ENCODE measurements at places on chromosomes 4 and X.

- no peaks in the 10 kb centered on the region for H3K27me3 ChIP-seq
- no peak overlapping the region for H3K4me3 ChIP-seq
- H3K27ac ChIP-seq = no peak overlapping the region
- DNase-seq = no peak
- no peaks in the 10 kb centered on the region for H3K4me1 ChIP-seq
Observed at GRCh38 chr4:160880180-160880579, 1283.6 kb downstream of the FSTL5 start.

GRCh38 chrX:65920620-65921019 is 119.3 kb downstream of the VSIG4 start:
- H3K27ac ChIP-seq = no peak overlapping the region
- peaks cover 38% of the 10 kb centered on the region for H3K4me1 ChIP-seq
- H3K36me3 ChIP-seq = peaks cover 12% of the 10 kb centered on the region
- no peak overlapping the region for H3K4me3 ChIP-seq

DNA sequence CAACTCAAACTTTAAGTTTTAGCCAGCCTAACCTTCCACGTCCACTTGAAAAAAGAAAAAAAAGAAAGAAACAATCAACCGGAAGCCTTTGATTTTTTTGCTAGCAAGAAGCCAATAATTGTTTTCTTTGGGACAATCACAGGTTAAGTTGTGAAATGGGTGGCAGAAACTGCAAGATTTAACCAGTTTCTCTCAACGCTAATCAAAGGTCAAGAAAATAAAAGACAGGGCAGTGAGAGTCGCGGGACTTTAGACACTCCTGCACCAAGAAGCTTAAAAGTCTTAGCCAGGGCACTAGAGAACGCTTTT is 1.0 kb downstream of the ACSL1 start:
- peak overlapping the region; percentile 82 for H3K4me3 ChIP-seq
- H3K27me3 ChIP-seq = no peaks in the 10 kb centered on the region
- H3K4me1 ChIP-seq = peaks cover 44% of the 10 kb centered on the region
- DNase-seq = no peak
- H3K36me3 ChIP-seq = peaks cover 3% of the 10 kb centered on the region
- H3K27ac ChIP-seq = peak overlapping the region; percentile 67

GRCh38 chr4:143773998-143774895 is 73.8 kb upstream of the FREM3 start:
- H3K36me3 ChIP-seq = no peaks in the 10 kb centered on the region
- H3K27ac ChIP-seq = no peak overlapping the region
- H3K27me3 ChIP-seq = peaks cover 3% of the 10 kb centered on the region
- H3K4me3 ChIP-seq = no peak overlapping the region

GRCh38 chrX:39721566-39722279 is 376.0 kb downstream of the BCOR start:
- peaks cover 2% of the 10 kb centered on the region for H3K4me1 ChIP-seq
- no peaks in the 10 kb centered on the region for H3K27me3 ChIP-seq
- H3K4me3 ChIP-seq = no peak overlapping the region
